ENCODE measurements at places on chromosomes 16 and 17.

- DNase-seq, result no peak
Observed at GRCh38 chr17:69428252-69428980, 13.9 kb downstream of the MAP2K6 start.

GRCh38 chr17:82184761-82185160, 27.9 kb downstream of the CCDC57 start:
- no peak for DNase-seq

DNA sequence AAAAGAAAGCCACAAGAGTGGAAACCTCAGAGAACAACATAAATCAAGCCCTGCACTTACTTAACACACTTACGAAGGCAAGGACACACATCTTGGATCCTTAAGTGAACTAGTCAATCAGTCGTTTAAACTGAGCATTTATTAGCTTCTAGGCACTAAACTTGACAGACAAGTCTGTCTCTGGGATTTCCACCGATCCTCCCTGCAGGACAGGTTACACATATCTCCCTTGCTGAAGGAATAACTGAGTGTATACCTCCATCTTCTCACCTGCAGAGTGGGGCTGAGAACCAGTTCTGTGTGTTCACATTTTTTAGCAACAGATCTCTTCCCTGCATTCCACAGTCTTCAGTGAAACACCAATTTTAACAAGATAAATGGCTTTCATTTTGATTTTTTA, 8.9 kb downstream of the GP2 start:
- DNase-seq, result no peak

GRCh38 chr16:73047536-73048291, at the start of gene ZFHX3:
Gene ZFHX3 (minus strand): TSS chr16:73048128. CDS start chr16:72960145, 87,983 bp downstream.
- no peak for DNase-seq

GRCh38 chr16:80263181-80263823, 277.5 kb upstream of the DYNLRB2 start:
- DNase-seq, result no peak

DNA sequence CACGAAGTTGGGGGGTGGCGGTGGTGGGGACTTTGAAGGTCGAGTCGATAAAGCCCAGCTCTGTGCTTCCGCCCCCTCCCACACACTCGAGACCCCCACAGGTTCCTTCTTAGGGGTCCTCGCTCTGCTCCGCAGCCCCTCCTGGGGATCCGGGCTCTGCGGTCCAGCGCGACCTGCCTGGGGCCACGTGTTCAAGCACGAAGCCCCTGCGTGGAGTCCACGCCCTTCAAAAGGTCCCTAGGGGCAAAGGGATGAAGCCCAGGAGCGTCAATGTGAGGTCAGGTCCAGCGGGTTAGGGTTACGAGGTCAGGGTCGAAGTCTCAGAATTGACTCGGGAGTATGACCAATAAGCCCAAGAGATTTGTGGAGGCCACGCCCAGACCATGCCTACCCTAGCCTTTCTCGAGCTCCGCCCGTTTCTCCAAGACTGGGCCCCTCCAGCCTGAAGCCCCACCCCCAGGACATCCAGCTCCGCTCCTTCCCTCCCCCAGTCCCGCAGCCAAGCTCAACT, 786 bp upstream of the CACNA1G start:
- no peak for DNase-seq
